Bronchial epithelial cell (primary cell): ENCODE measurements at places on chromosomes 13 and 19. TPM values are rescaled to one million over a fixed set of nuclear protein-coding genes. Genes with fewer than 3 reads are reported as not detected.

DNA sequence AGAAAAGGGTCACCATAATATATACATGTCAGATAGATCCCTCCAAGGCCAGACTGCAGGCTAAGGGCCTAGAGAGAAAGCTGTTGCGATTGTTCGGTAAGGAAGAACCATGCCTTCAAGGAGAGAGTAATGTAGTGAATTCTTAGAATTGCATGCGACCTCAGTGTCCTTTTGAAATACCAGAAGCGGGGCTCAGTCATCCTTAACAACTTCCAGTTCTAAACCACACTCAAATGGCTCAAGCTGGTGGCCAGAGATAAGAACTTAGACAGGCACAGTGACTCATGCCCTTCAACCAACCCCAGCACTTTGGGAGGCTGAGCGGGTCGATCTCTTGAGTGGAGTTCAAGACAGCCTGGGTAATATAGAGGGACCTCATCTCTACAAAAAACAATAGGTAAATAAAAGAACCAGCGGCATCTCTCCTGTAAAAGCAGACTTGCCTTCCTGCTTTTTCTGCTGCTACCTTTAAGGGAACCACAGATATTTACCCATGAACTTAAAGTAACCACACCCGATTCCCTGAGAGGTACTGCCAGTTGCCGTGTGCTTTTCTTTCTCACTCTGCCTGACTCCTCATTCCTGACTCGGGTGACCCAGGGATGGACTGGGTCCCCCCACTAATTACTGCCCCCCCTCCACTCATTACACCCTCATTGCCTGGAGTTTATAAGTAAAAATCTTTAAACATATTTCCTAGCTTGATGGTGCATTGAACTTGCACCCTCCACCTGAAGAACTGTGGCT is 15.4 kb upstream of the SIGLEC6 start:
- DNase-seq, result no peak

- DNase-seq, result peak; percentile 83
Observed at GRCh38 chr19:1161716-1162115, 12.4 kb downstream of the SBNO2 start.

GRCh38 chr19:33240181-33240771 is 14.6 kb upstream of the SLC7A10 start:
- no peak for DNase-seq

DNAAF3 gene
- 0.53 and 0.77 TPM in 2 replicates for total RNA-seq

GRCh38 chr13:110453797-110454196 is 107.7 kb downstream of the RAB20 start:
- DNase-seq, result no peak

GRCh38 chr13:100855151-100855550 is 180.6 kb upstream of the TMTC4 start:
- DNase-seq, result no peak
